GM19239 (cell line): ENCODE measurements at places on chromosomes 1 and 21.

- no peak for DNase-seq
Observed at GRCh38 chr1:160076295-160076694, 5.0 kb upstream of the KCNJ9 start.

DNA sequence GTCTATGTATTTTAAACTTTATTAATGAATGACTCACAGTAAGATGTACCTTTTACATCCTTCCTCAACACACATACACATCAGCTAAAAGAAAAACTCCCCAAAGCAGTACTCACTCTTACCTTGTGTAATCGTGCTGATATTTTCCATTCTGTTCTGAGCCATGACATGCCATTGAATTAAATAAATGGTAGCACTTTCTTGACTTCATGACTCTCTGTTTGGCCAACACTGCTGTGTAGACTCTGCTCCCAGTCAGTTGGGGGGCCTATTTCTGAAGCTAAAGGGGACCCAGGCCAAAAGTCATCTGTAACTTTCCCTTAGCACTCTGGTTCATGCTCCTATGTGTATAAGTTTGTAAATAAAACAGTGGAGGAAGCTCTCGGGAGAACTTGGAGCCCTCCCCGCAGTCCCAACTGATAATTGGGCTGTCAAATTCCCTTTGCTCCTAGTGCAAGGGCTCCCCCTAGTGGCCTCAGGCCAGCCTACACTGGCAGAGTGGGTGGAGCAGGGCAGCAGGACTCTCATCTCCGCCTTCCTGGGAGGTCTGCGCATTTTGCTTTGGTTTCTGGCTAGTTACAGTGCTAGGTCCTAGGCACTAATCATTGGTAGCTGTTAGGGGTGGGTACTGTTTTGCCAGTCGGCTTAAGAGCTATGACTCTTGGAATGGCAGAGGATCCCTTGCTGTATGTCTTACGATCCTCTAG lies 1.7 kb upstream of the FYB2 start:
- DNase-seq, result peak; percentile 56

- DNase-seq, result no peak
Observed at GRCh38 chr1:230393722-230394121, 32.4 kb downstream of the PGBD5 start.

- no peak for DNase-seq
Observed at GRCh38 chr21:43669828-43670605, 10.7 kb downstream of the RRP1B start.

DNA sequence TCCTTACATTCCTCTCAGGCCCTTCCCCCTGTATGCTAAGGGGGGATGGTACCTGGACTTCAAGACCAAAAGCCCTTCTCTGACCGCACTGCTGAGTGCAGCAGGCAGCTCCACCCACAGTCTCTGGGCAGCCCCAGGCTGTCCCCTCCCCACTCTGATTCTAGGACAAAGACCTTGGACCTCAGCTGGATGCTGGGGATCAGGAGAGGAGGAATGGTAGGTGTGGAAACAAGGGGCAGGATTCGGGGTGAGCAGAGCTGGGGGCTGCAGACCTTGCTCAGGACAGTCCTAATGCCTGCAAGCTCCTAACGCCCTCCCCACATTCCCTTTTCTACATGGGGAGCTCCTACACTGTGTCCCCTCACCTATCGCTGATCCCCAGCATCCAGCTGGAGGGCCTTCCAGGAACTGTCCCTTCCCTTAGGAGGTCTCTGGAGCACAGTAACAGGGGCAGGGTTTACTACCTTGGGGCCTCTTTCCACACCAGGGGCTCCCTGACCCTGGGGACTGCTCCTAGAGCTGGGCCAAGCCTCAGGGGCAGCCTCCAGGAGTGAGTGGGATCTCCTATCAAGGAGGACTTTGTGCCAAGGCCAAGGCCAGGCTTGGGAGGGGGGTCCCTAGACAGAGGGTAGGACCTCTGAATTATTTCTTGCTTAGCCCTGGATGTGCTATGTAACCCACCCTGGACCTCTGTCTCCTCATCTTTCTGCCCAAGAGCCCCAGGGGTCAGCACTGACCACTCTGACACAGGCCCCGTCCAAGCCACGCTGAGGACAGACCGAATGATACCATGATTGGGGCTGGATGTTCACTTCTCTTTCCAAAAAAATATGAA lies 5.6 kb downstream of the CLDN19 start:
- no peak for DNase-seq

- peak; percentile 74 for DNase-seq
Observed at GRCh38 chr1:9849691-9850441, 26.1 kb upstream of the CLSTN1 start.

DNA sequence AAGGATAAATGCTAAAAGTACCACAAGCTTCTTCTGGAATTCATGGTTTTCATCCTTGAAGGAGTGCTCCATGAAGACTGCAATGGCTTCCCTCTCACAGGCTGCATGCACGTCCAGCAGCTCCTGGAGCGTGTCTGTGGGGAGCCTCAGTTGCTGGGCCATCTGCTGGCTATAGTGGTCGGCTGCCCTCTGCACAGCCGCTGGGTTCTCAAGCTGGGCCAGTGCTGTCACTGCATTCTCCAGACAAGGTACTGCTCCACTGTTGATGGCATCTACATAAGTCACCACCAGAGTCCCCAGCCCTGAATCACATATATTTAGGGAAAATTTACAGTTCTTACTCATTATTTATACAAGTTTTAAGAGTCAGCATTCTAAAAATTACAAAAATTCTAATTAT lies 8.7 kb downstream of the GBP4 start:
- no peak for DNase-seq

GRCh38 chr1:241800640-241801039 lies 47.4 kb upstream of the EXO1 start:
- no peak for DNase-seq

GRCh38 chr1:205360891-205361290 lies 4.2 kb upstream of the KLHDC8A start:
- no peak for DNase-seq

GRCh38 chr21:41603476-41603875 lies 95.5 kb upstream of the TMPRSS2 start:
- no peak for DNase-seq

DNA sequence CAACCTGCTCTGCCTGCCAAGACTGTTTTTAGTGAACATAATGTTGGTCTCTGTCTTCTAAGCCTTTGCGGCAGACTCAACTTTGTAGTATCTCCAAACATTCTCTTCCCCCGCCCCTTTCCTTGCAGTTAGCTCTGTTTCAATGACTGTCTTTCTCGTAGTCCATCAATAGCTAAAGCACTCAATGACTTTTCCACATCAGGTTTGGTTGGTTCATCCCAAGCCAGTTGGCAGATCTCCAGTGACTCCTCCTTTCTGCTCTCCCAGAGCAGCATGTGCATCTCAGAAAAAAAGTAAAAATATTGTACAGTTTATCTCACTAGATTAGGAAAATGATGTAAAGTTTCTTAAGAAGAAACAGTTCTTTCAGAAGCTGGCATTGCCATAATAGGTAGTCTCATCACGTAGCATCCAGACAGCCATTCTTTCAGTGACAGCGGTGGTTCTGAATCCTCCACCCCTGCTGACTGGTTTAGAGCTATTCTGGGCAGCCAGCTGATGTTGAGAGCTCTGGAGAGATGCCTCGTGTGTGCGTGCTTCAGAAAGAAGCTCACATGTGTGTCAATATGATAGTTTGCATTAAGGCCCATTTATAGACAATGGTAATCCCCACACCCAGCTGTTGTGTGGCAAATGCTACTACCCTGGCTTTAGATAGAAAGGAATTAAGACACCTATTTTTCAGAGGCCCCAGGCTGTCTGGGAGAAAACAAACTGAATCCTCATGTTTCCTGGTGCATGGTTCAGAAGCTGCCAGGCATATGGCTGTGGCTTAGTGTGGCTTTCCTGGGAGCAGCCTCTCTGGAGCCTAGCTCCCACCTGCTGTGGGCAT lies 53.2 kb downstream of the CNN3 start:
- no peak for DNase-seq

DNA sequence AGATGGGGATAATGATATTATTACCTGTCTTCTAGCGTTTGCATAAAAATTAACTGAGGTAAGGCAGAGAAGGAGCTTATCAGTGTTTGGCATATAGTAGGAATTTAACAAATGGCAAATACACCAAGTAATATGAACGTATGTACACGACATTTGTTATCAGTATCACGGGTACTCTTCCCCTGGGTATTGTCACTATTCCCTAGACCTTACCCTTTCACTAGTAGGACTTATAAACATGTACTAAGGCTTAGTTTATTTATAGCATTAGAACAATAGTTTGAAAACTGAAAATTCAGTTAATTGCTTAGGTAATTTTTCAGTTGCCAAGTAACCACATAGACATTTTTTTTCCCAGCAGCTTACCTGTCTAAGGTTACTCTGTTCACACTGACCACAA lies 187.0 kb downstream of the KCTD3 start:
- DNase-seq, result no peak

DNA sequence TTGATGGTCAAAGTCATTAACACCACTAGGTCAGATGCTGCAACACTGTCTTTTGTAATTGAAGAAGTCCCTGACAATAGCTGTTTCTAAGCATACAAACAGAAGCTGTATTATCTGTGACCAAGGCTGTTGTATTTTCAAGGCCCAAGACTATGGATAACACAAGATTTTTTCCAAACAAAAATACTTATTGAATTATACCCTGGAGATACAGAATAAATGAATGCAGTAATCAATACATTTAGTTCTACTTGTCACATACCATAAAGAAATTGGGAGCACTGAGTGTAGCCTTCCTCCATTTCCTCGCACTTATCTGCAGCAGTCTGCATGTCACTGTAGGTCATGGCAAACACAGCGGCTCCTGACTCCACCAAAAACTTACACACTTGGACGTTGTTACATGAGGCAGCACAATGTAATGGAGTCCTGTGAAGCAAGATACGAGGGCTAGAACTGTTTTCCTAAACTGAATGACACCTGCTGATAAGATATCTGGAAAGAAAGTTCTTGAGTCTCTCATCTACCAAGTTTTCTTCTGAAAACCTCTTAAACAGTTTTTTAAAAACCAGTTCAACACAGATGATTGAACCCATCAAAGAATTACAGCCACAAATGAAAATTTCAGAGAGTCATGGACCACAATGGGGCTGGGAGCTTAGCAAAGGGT lies 56.9 kb downstream of the TP53BP2 start:
- no peak for DNase-seq

- DNase-seq, result no peak
Observed at GRCh38 chr1:187715483-187715882, 886.7 kb downstream of the PLA2G4A start.

- DNase-seq, result no peak
Observed at GRCh38 chr1:205046870-205047269, 3.9 kb downstream of the CNTN2 start.

- DNase-seq, result peak; percentile 48
Observed at GRCh38 chr1:56472860-56473259, 106.5 kb downstream of the PLPP3 start.

DNA sequence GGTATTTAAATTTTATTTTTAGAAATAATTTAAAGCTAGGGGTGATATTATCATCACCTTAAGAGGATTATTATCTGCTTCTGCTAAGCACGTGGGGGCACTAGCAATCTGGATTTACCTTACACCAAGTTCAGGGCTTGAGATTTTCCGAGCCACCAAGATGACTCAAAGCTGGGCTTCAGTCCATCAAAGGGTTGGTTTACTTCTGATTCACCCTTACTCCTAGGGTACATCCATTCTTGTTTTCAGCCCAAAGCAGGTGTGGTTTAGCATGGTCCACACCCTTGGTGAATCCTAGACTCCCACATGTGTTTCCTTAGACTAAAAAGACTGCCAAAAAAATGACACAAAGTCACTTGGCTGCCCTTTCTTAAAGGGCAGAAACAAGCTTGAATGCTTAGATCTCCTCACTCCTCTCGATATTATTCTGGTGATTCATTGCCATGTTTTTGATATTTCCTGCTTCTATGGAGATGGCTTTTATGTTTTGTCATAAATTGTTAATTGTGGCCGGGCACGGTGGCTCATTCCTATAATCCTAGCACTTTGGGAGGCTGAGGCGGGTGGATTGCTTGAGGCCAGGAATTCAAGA lies 9.8 kb upstream of the PRSS38 start:
- no peak for DNase-seq
